OCI-M1 (cell line): ENCODE measurements at places on chromosomes 7 and 10.

- no peak for DNase-seq
These were observed 303.9 kb upstream of the KCND2 start for GRCh38 chr7:119969054-119969453.

DNA sequence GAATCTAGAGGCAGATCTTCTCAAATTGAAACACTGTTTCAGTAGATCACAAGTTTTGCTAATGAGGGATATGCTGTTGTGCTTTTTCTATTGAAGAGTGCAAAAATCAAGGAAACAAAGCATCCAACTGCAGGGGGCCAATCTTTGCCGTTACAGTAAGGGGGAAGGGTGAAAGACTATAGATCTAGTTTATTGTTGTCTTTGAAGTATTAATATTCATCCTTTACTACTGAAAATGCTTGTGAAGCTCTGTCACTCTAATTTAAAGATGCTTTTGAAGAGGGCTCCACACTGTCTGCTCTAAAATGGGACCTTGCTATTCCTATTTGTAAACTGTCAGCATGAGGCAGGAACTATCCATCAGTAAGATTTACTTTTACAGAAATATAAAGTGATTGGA lies 110.3 kb downstream of the MBL2 start:
- no peak for DNase-seq

GRCh38 chr7:138243430-138243829 lies 167.2 kb downstream of the AKR1D1 start:
- DNase-seq, result peak; percentile 36

DNA sequence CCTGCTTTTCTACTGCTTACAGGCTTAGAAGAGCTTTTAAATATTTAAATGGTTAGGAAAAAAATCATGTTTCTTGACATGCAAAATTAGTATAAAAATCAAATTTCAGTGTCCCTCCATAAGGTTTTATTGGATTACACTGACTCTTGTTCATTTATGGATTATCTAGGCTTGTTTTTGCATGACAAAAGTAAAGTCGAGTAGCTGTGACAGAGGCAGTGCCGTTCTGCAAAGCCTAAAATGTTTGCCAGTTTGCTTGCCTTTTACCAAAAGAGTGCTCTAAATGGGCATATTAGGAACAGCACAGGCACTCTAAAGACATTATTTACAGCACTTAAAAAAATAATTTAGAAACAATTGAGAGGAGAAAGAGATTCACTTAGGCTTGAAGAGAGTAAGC lies 139.6 kb downstream of the TSPAN12 start:
- no peak for DNase-seq

DNA sequence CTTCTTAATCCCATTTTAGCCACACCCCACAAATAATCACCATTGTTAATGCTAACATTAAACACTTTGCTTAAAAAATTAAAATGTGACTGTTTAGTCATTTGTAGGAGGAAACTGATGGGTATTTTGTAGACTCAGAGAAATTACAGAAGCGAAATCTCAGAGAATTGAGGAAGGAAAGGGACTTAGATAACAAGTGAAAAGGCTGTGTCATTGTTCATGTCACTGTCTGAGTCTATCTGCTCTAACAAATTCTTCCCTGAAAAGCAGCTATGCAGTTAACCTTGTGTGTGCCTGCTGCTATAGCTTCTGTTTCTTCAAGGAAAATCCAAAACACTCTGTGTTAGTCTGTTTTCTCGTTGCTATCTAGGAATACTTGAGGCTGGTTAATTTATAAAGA lies 40.9 kb upstream of the PLXDC2 start:
- peak; percentile 83 for DNase-seq

DNA sequence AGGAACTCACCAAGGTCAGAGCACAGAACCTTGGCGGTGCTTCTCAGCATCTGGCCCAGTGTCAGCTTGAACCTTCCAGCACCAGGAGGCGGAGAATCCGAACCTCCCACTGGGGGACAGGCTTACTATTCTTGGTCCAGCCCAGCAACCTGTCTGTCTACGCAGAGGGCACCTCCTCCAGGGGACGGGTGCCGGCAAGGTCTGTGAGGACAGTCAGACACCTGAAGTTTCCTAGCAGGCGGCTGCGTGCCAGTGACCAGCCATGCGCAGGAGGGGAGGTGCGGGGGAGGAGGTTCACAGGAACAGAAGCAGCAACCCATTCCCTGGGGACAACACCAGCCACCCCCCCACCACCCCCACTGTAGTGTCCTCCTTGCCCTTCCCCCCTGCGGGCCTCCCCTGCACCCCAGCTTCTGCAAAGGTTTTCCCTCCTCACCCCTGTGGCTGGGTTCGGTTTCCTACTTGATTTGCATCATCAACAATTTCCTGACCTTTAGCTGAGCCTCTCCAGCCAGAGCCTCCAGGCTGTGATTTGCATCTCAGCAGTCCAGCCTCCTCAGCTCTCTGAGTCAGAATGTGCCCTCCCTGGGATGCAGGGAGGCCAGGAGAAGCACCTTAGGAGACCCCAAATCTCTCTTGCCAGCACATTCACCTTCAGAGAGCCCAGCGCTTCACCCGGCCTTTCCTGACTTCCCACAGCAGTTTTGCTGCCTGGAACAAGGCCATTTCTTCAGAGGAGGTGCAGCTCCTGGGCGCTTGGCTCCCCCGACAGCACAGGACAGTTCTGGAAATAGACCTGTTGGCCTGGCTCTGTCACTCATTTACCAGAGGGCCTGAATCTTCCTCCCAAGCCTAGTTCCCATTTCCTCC lies 107.5 kb upstream of the NPS start:
- no peak for DNase-seq

- DNase-seq, result no peak
These were observed 141.6 kb upstream of the GDF10 start for GRCh38 chr10:47158116-47159071.
